Calu3 (cell line): ENCODE measurements at places on chromosomes 4 and X. TPM values are rescaled to one million over a fixed set of nuclear protein-coding genes. Genes with fewer than 3 reads are reported as not detected.
A peak's percentile ranks its signal among the peaks of the same experiment; 100 is the strongest.

PAGE2 gene
- not detected in 2 replicates for total RNA-seq

DNA sequence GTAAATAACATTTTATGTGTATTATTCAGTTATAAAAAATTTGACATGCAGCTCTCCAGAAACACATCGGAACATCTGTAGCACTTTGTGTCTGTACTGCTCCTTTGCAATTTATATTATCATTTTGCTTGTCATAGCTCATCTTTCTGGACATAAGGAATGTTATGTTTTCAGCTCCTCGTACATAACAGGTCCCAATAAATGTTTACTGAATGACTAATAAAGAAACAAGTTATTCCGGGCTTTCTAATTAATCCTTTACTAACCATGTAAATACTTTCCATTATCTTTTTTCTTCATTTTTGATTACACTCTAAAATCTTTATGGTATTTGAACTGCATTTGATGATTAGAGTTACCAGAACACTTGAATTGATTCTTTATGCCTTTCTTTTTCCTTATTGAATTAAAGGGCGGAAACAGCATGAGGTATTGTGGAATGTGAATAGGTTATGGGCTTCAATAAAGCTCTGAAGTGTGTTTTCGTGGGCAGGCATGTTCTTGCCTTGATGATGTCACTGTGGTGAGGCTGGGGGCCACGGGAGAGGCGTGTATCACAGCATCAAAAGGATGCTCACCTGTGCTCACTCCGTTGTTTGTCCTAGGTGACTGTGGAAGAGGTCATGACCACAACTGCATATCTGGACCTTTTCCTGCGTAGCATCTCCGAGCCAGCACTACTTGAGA is 131.6 kb downstream of the GATB start:
- no peak for DNase-seq

PTPN13 gene
- total RNA-seq, result 22.2 and 23.3 TPM in 2 replicates

- peak; percentile 75 for DNase-seq
These were observed 63.6 kb downstream of the SPINK2 start for GRCh38 chr4:56757821-56758411.

PLXNB3 gene
- total RNA-seq, result 37.5 and 49.2 TPM in 2 replicates
